DND-41 (cell line): ENCODE measurements at places on chromosomes 6 and 20.

DNA sequence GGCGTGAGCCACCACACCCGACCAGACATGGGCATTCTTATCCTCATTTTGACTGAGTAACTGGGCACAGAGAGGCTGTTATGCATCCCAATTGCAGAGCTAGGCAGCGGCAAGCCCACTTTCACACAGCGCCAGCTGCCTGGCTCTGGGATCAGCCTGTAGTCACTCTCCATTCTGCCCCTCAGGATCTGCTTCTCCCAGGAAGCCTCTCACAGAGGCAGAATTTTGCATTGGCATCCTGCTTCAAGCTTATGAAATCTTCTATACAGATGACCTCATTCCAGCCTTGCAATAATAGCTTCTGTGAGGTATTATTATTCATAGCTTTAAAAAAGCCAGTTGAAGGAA, 37.0 kb upstream of the IER3 start:
- DNase-seq = no peak

DNA sequence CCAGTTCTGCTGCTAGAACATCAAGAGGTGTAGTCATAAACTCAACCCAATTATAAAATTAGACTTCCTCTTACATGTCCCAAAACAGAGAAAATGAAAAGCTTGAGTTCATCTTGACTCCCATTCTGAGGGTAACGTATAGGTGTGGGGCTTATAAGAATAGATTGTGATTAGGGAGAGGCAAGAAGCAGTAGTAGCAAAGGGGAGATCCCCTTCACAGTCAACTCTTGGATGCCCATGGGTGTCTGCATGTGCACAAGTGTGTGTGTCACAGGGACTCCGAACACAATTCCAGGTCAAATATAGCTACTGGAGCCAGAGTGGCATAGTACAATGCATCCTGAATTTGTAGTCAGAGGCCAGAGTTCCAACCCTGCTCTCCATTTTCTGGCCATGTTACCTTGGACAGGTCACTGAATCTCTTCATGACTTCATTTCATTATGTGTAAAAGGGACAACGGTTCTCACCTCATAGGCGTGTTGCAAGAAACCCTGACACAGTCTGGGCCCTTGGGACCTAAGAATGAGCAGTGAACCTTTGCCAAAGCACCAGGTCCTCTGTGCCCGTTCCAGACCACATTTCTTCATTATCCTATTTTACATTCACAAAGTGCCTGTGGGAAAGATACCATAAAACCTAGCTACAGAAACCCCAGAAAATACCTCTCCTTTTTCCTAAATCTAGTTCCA, 11.8 kb downstream of the GSTA4 start:
- no peak for DNase-seq

GRCh38 chr20:62489186-62489931, 13.6 kb upstream of the GATA5 start:
- DNase-seq = no peak

- no peak for DNase-seq
Observed at GRCh38 chr6:3377536-3378397, 79.1 kb downstream of the SLC22A23 start.

GRCh38 chr6:10733863-10734262, 11.0 kb downstream of the TMEM14C start:
- DNase-seq = no peak

DNA sequence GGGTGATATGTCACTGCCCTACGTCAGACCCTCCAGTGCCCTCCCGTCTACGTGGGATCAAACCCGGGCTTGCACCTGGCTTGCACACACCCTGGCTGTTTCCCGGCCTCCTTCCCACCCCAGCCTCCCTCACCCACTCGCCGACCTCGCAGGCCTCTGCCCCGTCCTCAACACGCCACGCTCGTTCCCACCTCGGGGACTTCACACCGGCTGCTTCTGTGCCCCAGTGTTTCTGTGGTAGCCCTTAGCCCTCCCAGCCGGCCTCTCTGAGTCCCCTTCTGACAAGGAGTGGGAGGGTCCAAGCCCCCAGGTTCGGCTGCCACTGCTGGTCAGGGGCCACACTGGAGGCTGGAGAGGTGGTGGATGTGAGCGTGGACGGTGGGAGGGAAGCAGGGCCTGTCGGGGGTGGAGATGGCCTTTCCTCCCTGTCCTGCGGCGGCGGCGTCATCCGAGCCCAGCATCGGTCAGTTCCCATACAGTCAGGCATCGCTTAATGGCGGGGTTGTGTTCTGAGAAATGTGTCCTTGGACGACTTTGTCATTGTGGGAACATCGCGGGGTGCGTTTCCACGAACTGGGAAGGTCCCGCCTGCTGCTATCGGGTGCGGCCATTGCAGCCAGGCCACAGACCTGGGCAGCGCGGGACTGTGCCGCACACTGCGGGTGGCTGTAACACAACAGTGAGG, 11.4 kb upstream of the KIF25 start:
- no peak for DNase-seq

DNA sequence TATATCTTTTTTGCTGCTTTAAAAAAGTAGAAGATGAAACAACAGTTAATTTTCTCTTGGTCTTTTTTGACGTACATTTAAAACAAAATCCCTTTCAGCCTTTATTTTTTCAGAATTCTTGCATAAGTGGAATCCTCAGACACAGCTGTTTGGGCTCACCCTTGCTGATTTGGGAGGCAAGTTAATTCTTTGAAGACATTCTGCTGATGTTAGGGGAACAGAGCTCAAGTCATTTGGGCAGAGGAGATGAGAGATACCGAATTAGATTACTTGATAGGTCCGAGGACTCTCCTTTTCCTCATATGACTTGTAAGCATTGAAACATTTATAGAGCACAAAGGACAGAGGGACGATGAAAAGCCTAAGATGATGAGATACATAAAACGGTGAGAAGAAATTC, 567.9 kb upstream of the CITED2 start:
- DNase-seq = no peak

DNA sequence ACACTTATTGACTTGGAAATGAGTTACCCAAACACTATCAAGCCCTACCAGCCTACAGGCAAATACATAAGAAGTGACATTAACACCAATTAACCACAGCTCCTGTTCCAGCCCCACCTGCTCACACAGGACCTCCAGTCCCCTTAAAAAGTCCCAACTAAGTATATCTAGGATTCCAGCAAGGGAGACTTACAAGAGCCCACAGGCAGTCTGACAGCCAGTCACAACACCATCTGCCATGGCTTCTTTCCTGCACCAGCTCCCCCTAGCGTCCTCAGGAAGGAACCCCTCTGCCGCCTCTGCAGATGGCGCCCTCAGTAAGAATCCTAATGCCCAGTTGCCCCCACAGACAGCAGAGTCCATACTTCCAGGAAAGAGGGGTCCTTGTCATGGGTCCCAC, 122.1 kb downstream of the HIVEP2 start:
- DNase-seq = peak; percentile 32

DNA sequence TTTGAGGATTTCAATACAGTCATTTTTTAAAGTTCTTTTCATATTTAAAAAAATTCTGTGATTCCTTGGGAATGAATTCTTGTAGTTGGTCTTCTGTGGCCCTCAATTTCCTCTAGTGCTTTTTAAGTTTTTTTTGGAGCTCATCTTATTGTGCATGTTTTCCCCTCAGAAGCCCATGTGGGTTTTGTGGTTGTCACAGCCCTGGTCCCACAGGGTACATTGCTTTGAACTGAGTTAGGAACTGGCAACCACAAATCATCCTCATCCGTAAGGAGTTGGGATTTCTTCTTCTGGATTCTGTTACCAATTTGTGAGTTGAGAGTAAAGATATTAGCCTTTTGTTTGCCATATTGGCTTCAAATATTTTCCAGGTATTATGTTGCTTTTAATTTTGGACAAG, 89.9 kb downstream of the AKAP7 start:
- DNase-seq = peak; percentile 63

DNA sequence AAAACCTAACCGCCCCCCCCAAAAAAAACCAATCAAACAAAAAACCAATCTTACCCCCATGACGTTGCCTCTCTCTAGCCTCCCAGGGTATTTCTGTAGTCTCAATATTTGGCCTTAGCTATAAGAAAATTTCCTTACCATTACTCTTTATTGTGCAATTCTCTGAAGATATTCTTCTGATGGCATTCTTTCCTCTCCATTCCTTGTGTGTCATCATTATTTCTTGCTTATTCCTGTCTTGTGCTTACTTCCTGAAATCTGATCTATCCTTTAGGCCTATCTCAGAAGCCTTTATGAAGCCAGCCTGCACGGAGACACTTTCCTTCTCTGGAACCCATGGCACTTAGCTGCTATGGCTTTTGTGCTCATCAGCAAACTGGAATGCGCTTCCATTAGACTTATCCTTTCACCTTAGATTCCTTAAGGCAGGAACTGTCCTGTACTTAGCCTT, 65.9 kb upstream of the DDR1 start:
- DNase-seq = no peak

- no peak for DNase-seq
Observed at GRCh38 chr6:163563318-163563717, 148.8 kb downstream of the QKI start.

DNA sequence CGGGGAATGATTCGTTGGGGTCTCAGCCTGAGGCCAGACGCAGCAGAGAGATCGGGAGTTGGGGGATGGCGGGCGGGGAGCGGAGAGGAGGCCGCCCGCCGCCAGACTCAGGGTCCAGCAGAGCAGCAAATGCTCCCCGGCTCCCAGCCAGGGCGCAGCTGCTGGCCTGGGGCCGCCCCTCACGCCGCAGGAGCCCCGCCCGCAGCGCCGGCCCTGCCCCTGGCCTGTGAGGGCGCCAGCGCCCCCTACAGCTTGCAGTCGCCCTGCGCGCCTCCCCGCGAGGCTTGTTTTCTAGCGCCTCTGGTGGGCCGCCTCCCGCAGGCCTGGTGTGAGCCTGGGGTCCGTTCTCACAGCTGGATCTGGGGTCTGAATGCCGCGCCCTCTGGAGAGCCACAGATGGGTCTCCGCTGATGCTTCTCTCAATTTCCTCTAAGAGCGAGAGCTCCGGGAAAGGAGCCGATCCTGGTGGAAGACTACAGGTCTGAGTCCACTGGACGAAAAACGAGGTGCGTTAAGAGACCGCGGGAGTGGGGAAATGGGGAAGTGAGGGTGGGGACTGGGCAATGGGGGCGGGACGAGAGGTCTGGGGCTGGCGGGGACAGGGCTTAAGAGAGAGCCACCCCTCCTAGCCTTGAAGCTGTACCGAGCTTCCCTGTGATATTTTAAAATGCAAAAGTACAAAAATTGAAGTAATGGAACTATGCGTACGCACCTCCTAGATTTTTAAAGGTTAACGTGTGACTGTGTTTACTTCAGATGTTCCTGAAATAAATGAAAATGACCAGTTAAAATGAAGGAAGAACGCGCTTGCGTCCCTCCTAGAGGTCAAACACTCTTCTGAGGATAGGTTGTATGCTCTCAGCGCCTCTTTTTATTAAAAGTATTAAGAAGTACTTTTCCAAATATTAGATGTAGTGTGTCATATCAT, 30.1 kb downstream of the TRIM38 start:
- peak; percentile 91 for DNase-seq
